ENCODE measurements at places on chromosomes 3 and 15.

GRCh38 chr3:71310359-71310979 lies 273.1 kb downstream of the FOXP1 start:
- DNase-seq = no peak

DNA sequence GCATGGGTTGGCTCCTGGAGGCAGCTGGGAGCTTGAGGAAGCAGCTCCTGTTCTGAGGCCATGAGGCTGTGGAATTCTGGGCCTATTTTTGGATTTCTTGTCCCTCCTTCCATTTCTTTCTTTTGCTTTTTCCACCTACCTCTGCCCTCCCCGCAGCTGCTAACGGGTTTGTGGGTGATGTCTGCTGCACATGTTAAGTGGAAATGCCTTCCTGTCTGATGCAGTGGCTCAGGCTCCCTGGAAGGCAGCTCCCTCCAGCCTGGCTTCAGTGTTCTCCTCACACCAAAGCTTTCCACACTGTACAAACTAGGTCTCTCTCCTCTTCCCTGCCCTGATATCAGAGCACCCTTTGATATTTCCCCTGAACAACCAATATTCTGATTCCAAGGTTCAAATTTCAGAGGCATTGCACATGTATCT lies 33.8 kb upstream of the ESYT3 start:
- no peak for DNase-seq

- no peak for DNase-seq
These were observed 83.9 kb downstream of the CHSY1 start for GRCh38 chr15:101167753-101168462.

GRCh38 chr15:53875139-53875538 lies 103.1 kb upstream of the UNC13C start:
- no peak for DNase-seq

DNA sequence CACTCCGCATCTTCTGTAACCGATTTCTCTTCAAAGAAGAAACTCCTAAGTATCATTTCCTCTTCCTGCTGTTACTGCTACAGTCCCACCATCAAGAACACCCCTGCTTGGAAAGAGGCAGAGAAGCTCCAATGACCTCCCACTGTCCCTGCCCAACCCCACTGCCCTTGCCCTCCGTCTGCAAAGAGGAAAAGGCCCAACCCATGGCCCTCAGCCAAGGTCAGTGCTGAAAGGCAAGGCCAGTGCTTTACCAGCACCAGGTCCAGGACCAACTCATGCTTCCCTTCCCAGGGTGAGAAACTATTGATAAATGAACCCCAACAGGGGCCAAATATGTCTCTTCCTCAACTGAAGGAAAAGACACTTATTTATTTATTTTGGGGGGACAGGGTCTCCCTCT lies 22.5 kb downstream of the FAM240A start:
- no peak for DNase-seq

DNA sequence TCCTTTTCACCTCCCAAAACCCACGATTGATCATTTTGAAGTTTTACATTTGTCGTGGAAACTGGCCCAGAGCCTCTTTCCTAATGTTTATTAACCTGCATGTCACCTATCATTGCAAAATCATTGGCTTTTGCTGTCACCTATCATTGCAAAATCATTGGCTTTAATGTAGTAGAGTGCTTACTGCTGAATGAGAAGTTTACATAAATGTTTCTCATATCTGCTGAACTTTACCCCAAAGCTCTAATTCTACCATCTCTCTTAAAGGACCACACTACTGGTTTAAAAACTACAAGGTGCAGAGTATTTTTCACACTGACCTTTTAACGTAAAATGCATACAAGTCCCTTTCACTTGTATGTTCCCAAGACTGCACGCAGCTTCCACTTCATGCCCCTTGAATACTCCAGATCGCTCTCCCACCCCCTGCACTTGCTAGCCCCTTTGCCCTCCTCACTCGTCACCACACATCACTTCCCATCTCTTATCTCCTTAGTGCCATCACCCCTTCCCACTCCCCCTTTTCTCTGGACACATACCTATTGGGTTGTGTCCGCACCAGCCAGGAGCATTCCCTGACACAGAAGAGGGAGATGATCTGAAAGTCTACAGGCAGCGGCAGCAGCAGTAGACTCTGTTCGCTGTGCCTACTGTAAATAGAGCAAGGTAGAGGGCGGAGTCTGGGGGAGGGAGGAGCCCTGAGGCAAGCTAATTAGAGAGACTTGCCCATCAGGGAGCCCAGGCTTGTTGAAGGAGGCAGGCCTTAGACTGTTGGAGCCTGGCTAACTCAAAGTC lies 30.2 kb upstream of the ATOSA start:
- no peak for DNase-seq

DNA sequence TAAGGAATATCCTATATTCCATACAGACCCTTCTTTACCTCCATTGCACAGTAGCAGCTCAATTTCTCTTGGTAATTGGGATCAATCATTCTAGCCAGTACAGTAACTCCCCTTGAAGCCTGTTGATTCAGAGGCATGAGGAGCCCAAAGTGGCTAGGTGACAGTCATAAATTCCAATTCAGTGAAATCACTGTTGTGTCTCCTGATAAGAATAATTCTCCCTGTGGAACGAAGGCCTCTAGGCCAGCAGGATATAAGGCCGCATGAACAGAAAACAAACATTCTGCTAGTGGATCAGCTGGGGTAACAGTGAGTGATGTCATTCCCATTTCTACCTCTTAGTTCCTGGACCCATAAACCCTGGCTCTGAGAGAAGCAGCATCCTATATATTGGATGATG lies 696.3 kb downstream of the NR2F2 start:
- DNase-seq = no peak

- DNase-seq = no peak
These were observed 242.1 kb upstream of the TLE3 start for GRCh38 chr15:70339571-70340493.

DNA sequence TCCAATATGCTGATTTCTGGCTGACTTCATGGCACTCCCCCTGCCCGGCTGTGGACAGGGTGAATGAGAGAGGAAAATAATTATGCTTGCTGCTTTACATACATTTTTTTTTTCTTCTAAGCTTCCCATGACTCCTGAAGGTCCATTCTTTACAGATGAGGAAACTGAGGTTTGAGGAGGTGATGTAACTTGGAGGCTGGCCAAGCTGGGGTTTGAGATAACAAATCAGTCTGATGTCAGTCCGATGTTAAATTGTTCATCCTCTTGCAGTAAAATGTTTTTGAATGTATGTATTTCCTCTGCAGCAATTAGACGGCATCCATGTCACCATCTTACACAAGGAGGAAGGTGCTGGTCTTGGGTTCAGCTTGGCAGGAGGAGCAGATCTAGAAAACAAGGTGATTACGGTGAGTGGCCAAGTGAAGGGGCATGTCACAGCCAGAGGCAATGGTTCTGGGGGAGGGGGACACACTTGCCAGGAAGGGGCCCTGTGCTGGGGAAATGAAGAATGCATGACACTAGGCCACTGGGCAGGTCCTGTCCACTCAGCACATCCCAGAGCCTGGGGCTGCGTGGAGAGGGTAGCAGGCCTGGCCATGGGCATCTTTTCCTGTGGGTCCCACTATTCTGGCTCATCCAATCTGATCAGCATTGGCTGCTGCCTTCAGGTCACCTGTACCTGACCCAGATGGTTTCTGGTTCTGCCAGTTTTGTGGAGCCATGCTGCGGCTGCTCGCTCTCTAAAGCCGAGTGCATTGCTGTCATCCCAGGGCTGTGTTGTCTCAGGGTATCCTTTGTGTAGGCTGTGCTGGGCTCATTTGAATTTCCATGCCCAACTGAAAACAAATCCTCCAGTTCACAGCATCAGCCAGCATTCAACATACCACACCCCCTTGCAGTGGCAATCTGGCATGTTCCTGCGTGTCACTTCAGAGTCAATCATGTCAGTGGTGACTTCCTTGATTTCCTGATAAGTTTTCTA lies 20.4 kb downstream of the STARD5 start:
- no peak for DNase-seq

- DNase-seq = no peak
These were observed 51.5 kb downstream of the RPN1 start for GRCh38 chr3:128598884-128599664.

DNA sequence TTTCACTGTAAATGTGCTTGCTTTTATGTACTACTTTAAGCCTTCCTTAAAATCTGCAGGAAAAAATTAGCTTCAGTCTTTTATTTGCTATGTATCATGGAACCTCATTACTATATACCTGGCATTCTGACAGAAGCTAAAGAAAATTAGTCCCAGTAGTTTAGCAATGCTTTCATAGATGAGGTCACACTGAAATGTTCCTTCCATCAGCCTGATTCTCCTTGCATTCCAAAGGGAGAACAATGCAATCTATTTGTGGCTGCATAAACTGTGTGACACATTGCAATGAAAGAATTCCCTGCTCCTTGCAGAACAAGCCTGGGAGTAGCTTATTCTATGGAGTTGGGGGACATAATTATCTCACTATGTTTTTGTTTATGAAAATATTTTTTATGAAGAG lies 691.5 kb upstream of the ARPP21 start:
- DNase-seq = no peak

- no peak for DNase-seq
These were observed 214.2 kb upstream of the PROK2 start for GRCh38 chr3:71998995-71999673.

DNA sequence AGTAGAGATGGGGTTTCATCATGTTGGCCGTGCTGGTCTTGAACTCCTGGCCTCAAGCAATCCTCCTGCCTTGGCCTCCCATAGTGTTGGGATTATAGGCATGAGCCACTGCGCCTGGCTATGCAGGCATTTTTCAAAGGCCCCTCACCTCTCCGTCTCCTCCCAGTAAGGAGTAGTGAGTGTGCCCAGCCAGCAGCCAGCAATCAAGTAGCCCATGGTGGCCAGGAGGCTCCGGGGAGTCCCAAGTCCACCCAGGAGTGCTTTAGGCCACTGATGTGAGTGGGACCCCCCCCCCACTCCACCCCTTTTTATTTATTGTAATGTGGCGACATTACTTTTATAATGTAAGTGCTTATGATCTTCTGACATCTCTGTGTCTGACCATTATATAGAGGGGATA lies 8.1 kb downstream of the ISG20 start:
- DNase-seq = no peak

DNA sequence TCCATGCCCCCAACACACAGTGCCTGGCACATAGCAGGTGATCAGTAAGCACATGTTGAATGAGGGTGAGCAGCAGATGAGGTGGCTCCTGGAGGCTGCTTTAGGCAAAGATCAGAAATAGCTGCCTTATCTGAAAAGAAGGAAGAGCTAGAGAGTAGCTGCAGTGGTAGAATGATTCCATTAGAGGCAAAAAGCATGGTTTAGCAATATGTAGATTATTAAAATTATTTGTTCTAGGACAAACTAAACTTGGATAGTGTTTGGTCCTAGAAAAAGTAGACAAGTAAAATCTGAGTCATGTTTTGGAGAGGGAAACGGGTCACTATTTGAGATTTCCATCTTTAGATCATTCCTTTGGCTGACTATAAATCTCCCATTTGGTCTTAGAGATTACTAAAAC lies 32.1 kb downstream of the KIF7 start:
- no peak for DNase-seq

DNA sequence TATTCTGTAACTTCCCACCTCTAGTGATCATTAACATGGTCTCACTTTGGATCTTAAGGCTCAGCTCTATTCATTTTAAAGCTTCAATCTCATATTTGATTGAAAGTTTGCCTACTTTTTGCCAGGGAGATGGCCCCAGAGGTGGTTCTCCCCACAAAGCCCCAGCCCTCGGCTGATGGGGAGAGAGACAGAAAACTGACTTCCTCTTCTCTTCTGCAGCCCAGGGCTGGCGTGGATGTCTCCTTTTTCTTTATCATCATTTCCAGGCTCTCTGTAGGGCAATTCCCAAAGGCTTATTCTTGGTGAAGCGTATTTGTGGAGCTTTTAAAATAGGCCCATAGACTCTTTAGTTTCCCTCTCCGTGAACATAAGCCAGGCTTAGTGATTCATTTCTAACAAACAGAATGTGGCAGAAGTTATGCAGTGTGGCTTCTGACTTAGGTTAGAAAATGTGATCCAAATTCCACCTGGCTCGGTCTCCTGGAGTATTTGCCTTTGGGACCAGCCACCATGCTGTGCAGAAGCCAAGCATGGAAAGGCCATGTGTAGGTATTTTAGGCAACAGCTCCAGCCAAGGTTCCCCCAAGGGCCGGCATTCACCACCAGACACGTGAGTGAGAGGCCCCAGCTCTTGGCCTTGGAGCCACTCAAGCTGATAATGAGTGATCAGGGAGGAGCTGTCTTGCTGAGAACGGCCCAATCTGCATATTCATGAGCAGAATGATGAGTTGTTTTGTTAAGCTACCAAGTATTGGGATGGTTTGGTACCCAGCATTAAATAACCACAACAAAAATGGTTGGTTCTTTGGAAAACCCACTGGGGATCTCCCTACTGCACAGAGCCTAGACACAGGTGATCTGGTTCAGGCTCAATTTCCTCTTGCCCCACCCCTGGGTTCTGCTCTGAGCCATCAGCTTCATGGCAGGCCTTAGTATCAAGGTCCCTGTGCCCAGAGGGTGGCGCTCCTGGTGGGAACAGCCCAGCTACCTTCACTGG lies 353.2 kb upstream of the PROK2 start:
- no peak for DNase-seq

DNA sequence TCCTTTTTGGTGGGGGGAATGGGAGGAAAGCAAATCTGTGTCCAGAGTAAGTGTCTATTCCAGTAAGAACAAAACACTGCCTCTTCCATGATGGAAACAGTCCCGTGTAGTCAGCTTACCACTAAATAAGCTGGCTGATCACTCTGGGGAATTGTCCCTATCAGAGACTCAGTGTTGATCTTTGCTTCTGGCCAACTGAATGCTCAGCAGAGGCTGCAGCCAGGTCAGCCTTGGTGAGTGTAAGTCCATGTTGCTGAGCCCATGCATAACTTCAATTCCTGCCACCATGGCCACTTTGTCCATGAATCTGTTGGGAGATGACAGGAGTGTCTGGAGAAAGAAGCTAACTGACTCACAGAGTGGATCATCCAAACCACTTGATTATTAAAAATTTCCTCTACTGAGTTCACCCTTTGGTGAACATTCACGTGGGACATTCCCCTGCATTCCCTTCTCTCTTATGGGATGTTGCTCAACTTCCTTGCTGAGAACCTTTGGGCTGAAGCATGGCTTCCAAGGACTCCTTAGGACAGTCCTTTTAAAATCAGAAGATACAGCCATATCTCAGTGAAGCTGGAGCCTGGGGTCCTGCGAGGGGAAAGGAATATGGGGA lies 33.9 kb upstream of the XCR1 start:
- DNase-seq = no peak

DNA sequence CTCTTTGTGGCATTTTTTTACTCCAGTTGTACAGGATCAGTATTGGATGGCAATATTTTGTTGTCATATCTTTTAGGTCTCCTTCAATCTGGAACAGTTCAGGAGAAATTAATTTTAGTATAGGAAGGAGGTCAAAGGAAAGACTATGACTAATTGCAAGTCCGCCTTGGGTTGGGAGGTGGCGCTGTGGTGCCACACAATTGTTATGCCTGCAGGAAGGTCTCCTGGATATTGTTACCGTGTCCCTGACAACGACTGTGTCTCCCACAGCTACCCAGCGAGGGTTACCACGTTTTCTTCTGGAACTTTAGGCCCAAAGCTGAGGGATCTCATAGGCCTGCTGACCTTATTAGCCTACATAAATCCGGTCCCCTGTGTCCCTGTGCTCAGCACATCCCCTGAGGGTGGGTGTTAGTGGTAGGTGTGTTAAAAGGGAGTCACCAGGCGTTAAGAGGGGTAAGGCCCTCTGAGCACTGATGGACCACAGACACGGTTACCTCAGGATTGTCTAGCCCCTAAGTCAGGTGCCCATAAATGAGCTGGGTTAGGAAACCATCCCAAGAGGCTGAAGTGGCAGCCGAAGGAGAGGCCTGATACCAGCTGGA lies 31.5 kb downstream of the KCNAB1 start:
- DNase-seq = no peak

- no peak for DNase-seq
These were observed 1.7 kb downstream of the TIMP4 start for GRCh38 chr3:12157026-12157425.
